ENCODE measurements at places on chromosomes 6 and 20.
A peak's percentile ranks its signal among the peaks of the same experiment; 100 is the strongest.

DNA sequence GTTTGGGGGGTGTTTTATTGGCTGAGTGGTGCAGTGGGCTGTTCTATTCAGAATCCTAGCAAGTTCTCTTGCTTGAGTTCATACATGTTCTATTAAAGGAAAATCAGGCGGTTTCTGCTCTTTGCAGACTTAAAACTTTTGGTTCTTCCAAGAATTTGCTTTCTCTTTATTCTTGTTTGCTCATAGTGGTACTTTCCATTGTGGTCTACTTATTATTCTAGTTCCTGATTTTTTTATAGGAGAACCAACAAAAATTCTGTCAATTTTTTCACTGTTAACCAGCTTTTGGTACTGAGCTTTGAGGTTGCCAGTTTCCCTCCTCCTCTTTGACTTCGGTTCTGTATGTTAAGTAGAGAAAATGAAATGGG is 6.7 kb downstream of the AFDN start:
- no peak for DNase-seq

GRCh38 chr20:17612287-17612991 is 42.6 kb downstream of the DSTN start:
- DNase-seq = no peak

GRCh38 chr20:4736875-4737274 is 15.2 kb downstream of the PRND start:
- DNase-seq = no peak

DNA sequence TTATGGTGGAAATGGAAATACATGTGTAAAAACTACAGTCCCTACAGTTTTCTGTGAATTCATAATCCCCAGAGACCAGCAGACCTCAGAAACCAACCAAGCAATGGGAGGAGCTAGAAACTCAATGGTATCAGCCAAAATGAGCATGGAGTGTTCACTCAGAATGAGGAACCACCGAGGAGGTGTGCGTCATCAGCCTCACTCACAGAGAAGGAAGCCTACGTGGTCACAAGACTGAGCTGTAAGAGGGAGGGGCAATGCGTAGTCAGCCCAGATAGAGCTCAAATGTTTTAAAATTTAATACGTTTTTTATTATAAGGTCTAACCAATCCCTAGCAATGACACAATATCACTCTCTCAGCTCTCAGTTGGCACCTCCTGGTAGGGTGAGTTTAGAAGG is 17.4 kb downstream of the MYLK4 start:
- peak; percentile 61 for DNase-seq

- DNase-seq = no peak
Observed at GRCh38 chr6:56220078-56220477, 27.3 kb downstream of the COL21A1 start.

All from K562 (cell line).